NAMALWA (cell line): ENCODE measurements at places on chromosomes 12 and 14.
A peak's percentile ranks its signal among the peaks of the same experiment; 100 is the strongest.

DNA sequence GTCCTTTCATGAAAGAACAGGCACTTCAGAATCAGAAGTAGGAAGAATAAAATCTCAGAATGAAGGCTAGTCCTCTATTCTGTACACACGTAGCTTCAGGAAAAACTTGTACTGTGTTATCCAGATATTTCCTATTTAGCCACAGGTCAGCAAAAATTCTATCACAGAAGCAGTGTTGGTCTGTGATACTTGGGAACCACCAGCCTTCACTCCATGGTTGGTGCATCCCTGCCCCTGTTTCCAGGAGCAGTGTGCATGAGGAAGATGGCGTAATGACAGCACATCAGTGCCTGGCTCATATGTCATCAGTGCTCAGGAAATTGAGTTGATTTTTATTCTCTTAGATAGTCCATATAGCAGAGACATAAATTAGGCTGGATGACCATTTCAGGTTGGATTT lies 87.7 kb downstream of the SAMD4A start:
- no peak for DNase-seq

DNA sequence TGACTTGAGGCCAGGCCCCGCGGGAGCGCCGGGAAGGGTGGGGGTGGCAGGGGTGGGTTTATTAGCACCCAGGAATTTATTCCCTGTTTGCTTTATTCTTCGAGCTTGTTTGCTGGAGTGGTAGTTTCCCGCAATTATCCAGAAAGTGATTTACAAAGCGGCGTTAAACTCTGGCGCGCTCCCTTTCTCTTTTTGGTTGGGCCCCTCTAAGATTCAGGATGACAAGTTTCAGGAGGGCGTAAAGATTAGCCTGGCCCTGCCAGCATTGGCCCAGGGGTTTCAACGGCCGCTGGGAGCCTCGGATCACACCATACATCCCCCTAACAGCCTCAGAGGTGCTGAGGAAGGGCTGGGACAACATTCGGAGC lies 444 bp upstream of the NKX2-8 start:
- no peak for DNase-seq

DNA sequence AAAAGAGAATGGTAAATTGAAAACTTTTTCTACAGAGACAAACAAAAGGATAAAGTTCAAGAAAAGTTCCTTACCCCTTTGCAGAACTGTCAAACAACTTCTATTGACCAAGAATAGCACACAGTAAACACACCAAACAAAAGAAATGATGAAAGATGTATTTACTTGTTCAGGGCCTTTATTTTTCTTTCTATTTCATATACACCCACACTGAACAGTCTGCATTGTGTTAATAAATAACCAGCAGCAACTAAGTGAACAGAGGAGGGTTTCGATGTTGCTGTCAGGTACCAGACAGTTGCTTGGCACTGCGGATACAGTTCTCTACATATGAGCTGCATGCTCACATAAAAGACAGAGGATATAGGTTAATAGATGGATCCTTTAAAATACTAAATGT lies 122.1 kb downstream of the SOX5 start:
- no peak for DNase-seq

DNA sequence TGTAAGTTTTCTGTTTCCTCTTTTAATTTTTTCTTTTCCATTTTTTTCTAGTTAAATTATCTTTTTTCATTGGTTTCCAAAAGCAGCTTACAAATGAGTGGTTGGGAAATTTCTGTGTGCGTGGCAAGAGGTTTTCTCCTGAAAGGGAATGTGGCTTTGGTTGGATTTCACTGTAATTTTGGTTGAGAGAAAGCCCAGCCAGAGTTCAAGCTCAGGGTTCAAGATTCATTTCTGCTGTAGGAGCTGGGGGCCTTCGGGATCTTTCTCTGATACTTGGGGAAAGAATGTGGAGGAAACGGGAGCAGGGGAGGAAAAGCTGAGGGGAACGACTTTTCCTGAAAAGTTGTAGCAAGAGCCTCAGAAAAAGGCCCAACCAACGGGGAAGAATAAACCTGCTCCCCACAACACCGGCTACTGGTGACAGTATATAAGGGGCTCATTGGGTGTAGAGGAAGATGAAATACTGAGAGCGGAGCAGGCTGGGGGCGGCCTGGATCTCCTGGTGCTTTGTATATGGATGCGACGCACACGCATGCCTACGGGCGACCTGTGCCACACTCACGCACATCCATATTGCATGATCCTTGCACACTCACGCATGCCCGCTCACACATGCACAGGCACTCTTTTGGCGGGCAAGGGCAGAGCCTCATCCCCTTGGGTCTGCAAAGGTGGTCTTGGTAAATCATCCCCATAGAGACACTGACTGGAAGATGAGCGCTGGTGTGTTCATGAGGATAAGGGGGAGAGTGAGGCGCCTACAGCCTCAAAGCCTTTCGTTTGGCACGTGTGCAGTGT lies 1.9 kb downstream of the HOXC10 start:
- no peak for DNase-seq

GRCh38 chr12:76192416-76192815 lies 107.9 kb upstream of the NAP1L1 start:
- no peak for DNase-seq

DNA sequence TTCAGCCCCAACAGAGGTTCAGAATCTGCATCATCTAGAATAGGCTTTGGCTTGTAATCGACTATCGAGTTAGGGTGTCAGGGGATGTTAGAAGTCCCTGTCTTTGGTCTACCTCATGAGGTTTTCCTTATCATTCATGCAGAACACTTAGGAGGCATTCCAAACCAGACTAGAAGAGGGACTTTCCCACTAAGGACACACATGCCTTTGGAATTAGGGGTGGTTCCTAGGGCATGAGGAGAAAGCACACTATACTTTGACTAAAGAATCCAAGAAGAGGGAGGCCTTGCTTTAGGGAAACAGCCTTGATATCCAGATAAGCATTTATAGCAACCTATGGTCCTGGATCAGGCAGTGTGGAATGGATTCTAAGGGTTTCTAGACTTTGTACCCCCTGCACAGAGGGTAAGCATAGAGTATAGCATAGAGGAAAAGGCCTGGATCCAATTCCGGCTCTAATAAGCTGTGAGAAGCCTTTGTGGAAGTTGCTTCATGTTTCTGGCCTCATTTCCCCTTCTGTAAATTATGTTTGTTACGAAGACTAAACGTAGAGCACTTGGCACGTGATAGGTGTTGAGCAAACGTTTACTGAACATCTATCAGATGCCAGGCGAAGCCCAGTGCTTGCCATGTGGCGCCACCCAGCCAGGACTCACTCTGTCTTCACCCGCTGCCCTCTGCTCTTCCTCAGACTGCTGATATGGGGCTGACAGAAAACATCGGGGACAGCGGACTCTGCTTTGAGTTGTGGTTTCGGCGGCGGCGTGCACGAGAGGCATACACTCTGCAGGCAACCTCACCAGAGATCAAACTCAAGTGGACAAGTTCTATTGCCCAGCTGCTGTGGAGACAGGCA lies 13.2 kb downstream of the ZNF219 start:
- no peak for DNase-seq

- no peak for DNase-seq
Measured at GRCh38 chr14:80536456-80536855, 325.2 kb upstream of the DIO2 start.

DNA sequence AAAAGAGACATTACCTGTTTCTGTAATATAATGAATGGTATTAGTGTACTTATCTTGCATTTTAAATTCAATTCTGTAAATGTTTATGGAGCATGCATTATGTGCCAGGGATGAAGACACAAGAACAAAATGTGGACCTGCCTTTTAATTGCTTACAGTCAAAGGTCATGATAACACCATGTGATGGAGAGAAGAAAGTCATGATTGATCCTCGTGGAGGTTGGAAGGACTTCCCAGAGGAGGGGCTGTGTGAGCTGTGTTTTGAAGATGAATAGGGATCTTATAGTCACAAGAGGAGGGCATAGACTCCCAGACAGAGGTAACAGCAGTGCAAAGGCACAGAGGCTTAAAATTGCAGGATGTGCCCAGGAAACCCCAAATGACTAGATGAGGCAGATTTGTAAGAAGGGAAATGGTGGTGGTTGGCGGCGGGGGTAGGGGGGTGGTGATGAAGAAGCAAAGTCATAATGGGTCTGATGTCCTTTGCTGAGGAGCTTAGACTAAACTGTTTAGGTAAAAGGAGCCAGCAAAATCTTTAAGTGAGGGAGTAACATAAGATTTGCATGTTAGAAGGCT lies 151.5 kb downstream of the PRKCH start:
- DNase-seq: no peak

GRCh38 chr12:71152851-71153250 lies 4.9 kb downstream of the TSPAN8 start:
- DNase-seq: no peak

DNA sequence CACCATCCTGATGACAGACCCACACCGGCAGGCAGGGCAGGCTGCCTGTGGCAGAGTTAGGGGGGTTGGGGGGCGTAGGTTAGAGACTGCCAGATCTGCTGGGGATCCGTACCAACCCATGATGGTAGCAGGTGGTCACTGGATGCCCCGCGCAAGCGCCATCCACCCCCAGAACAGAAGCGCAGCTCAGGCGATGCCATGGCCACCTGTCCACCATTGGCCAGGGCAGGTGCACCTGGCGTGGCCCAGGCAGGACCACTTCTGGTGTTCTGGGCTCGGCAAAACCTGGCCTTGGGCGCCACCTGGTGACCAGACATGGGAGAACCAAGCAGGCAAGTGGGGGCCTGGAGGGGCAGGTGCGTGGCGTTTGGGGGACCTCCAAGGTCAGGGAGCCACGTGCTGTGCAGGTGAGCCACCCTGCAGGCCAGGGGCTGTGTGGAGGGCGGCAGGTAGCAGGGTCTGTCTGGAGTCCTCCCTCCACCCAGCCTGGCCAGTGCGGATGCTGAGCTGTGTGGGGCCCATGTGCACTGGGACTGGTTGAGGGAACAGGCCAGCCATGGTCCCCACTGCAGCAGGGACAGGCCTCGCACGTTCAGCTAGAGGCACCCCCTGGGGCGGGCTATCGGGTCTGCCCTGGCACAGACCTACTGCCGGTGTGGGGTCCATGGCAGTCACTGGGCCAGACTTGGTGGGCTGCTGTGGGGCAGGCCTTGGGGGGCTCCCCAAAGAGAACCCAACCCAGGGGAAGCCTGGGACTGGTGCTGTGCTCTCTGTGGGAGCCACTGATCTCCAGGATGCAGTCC lies 15.6 kb downstream of the BAG5 start:
- peak; percentile 71 for DNase-seq
